IMR-90 (cell line): ENCODE measurements at places on chromosomes 5 and 9. TPM values are rescaled to one million over a fixed set of nuclear protein-coding genes. Genes with fewer than 3 reads are reported as not detected.
A peak's percentile ranks its signal among the peaks of the same experiment; 100 is the strongest.

DNA sequence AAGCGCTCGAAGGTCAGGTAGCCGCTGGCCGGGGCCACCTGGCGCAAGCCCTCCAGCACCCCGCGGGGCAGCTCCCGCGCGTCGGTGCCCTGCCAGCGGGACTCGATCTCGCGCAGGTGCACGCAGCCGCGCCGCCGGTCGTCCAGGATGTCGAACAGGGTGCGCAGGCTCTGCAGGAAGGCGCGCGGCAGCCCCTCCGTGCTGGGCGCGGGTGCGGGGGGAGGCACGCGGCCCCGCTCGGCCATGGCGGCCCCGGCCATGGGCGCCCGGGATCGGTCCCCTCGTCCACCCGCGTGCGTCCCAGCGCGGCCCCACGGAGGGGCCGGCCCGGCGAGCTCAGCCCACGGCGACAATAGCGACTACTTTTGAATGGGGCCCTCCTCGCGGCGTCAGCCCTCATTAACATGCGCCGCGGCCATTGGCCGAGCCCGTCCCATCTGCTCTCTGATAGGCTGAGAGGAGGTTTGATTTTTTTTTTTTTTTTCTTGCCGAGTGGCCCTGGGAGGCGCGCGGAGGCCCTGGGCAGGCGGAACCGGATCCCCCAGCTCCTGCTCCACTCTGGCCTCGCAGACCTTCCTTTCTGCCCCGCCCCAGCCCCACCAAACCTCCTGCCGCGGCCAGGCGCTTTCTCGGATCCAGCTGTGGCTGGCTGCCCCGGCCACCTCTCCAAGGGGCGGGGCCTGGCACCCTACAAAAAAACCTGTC is at the start of gene SAPCD2:
SAPCD2 (minus strand) TSS at position 357 of the 705 bp plus-strand sequence; CDS start at position 260, 97 bp downstream.
- peak; percentile 79 for DNase-seq

DNA sequence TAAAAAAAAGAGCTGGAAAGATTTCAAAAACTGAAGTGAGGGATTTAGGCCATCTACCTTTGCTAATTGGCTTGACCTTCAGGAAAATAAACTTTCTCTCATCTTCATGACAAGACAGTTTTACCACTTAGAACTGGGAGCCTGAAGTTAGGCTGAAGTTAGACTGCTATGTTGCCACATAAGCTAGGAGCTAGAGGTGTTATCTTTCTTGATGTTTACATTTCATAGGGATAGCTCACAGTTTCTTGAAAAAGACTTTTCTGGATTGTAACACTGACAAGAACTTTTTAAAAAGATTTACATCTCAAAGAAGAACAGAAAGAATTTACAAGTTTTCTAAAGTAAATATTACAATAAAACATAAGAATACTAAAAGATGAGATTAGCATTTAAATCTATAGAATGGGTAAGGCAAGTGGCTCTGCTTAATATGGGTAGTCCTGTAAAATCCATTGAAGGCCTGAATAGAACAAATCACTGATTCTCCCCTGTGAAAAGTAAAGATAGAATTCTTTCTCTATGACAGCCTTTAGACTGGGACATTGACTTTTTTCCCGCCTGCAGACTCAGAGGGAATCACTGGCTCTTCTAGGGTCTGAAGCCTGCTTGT is 1665.4 kb upstream of the CDH9 start:
- DNase-seq = no peak

DNA sequence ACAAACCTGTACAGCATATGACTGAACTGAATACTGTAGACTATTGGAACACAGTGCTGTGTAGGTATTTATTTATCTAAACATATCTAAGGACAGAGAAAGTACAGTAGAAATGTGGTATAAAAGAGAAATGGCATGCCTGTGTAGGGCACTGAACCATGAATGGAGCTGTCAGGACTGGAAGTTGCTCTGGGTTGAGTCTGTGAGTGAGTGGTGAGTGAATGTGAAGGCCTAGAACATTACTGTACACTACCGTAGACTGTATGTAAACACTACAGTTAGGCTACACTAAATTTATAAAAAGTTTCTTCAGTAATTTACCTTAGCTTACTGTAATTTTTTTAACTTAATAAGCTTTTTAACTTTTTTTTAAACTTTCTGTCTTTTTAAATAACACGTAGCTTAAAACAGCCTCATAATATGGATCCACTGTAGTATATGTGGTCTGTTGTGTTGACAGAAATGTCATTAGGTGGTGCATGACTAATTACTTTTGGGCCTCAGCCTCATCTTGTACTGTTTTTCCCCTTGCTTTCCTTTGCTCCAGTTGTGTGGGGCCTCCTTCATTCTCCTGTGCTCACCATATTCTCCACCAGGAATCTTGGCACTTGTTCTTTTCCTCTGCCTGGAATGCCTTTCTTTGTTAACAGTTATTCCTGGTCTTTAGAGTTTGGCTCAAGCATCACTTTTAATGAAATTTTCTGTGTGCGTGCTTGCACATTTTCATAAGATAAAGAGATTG is 8.8 kb downstream of the SPIN1 start:
- peak; percentile 69 for DNase-seq

- peak; percentile 59 for DNase-seq
These were observed 1.1 kb downstream of the SLC27A4 start for GRCh38 chr9:128341435-128341849.

DNA sequence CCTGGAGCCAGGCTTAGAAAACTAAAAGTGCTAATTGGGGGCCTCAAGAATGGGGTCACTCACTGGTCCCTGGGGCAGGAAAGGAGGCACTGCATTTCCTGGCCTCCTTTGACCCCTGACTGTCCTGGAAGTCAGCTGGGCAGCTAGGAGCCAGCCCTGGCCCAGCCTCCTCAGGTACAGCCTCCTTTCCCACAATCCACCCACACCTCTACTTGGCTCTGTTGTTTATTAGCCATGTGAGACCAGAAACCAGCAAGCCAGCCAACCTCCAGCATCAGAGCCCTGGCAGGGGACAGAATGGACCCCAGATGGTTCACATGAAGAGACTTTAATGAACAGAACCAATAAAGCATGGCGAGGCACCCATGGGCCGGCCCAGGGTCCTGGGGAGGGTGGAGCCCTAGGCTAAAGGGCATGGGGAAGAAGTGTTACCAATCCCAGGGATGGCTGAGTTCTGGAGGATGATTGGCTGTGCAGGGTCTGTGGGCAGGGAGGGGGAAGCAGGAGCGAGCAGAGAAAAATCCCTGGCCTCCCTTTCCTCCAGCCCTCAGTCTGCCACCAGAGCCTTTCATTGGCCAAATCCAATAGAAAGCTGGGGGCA is 55.3 kb upstream of the ANGPTL2 start:
- DNase-seq = no peak

GRCh38 chr5:97281257-97281656 is 98.2 kb upstream of the RIOK2 start:
- no peak for DNase-seq

Gene ZNF618
- total RNA-seq = 7.5 and 8.2 TPM in 2 replicates

Gene PTGDS
- not detected in 2 replicates for total RNA-seq

Gene ZDHHC12
- 13.9 and 16.7 TPM in 2 replicates for total RNA-seq
